Breast epithelium (tissue), 4 donors: ENCODE measurements at places on chromosomes 6 and 20.

DNA sequence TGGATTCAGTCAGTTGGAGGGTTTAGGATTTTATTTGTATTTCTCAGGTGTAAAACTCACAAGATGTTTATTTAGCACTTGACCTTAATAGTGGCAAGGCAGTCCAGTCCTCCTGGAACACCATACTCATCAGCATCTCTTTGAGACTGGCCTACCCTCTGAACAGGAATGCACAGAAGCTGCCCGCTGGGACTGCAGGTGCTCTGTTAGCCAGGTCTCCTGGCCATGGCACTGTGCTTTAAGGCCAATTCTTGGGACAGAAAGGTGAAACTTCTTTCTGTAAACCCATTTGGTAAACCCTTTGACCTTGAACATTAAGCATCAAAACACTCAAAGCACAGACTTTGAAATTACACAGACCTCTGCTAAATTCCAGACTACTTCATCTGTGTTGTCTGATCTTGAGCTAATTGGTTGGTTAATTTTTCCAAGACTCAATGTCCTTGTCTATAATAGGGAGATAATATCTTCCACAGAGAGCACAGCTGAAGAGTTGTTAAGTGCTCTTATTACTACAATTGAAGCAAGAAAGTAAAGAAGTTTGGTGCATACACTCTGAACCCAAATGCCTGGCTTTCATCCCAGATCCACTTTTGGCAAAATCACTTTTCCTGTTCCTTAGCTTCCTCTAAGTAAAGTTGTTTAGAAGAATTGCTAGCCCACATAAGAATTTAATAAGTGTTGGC is 54.9 kb upstream of the NT5E start:
- DNase-seq: no peak

DNA sequence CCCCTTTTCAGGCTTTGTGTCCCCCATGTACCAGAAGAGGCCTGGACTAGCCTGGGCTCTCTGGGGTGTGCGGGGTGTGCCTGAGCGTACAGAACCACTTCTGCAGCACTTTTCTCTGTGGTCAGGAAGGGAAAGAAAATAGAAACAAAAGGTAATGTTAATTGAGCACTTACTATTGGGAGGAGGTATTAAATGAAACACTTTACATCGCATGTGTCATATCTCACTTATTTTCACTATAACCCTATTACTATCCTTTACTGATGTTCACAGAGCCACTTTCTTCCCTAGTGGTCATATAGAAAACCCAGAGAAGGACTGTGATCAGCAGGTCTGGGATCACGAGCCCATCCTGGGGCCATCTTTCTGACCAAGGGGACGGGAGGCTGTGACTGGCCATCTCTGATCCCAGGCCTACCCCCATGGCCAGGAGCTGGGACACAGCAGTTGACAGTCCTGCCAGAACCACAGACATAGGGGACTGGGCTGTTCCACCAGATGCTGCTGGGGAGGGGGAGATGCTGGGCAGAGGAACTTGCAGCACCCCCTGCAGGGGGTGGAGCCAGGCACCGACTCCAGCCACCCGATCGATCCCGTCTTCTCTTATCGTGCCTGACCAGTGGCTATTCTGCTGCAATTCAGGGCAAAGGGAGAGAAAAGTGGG is 107.6 kb downstream of the VEGFA start:
- DNase-seq: no peak

- DNase-seq: no peak
These were observed 312.0 kb downstream of the ALDH8A1 start for GRCh38 chr6:134637847-134638437.

GRCh38 chr6:100881707-100882040 is 545 bp upstream of the ASCC3 start:
- DNase-seq: no peak

GRCh38 chr6:133396984-133397348 is 155.8 kb downstream of the EYA4 start:
- no peak for DNase-seq

DNA sequence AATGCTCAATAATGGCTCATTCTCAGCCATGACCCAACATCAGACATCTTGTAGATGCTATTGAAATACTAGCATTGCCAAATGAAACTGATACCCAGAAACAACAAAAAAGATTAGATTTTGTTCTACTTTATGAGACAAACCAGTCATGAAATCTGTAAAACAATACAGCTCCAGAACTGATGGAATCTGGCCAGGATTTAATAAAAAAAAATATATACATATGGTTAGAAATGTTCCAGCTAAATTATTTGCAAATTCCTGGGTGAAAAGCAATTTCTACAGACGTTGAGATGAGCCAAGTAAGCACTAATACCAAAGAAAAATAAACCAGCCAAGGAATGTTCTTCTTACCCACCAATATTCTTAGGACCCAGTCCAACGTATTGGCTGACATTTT is 201.3 kb downstream of the EPHA7 start:
- DNase-seq: no peak

- DNase-seq: peak; percentile 41
These were observed 1.9 kb downstream of the JARID2 start for GRCh38 chr6:15247500-15248450.

- no peak for DNase-seq
These were observed 21.3 kb upstream of the CEP85L start for GRCh38 chr6:118672678-118673077.

DNA sequence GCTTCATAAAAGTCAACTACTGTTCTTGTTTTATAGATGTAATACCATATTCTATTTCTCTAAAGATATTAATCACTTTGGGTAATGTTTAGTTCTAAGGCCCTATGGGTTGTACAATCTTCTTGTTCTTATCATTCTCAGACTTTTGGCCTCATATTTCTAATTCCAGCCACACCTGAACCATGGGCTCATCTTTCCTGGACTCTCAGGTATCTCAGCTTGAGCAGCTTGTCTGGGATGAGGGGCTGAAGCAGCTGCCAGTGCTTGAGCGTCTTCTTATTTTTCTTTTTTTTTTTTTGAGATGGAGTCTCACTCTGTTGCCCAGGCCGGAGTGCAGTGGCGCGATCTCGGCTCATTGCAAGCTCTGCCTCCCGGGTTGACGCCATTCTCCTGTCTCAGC is 150.2 kb downstream of the KIF6 start:
- DNase-seq: no peak

- peak; percentile 34 for DNase-seq
These were observed 10.9 kb downstream of the ZNF217 start for GRCh38 chr20:53582574-53583351.

- DNase-seq: no peak
These were observed 28.4 kb upstream of the RNF24 start for GRCh38 chr20:4043796-4044195.

GRCh38 chr6:142740449-142740848 is 204.5 kb downstream of the HIVEP2 start:
- no peak for DNase-seq

- no peak for DNase-seq
These were observed 136.0 kb downstream of the FNDC1 start for GRCh38 chr6:159305159-159305558.

DNA sequence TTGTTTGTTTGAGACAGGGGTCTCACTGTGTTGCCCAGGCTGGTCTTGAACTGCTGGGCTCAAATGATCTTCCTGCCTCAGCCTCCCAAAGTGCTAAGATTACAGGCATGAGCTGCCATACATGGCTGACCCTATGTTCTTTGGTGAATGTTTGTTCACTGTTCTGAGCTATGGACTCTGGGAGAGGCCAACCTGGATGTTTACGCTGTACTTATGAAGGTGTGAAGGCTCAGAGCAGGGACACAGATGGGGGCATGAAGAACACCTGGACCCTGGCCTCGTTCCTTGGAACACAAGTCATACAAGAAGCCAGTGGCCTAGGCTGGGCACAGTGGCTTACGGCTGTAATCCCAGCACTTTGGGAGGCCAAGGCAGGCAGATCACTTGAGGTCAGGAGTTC is 21.1 kb upstream of the CD24 start:
- no peak for DNase-seq

DNA sequence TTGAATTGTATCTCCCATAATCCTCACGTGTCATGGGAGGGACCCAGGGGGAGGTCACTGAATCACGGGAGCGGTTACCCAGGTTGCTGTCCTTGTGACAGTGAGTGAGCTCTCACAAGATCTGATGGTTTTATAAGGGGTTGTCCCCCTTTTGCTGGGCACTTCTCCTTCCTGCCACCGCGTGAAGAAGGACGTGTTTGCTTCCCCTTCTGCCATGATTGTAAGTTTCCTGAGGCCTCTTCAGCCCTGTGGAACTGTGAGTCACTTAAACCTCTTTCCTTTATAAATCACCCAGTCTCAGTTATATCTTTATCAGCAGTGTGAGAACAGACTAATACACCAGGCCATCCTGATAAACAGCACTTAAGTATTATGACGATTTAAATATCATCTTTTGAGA is 9.0 kb upstream of the MRGBP start:
- no peak for DNase-seq

DNA sequence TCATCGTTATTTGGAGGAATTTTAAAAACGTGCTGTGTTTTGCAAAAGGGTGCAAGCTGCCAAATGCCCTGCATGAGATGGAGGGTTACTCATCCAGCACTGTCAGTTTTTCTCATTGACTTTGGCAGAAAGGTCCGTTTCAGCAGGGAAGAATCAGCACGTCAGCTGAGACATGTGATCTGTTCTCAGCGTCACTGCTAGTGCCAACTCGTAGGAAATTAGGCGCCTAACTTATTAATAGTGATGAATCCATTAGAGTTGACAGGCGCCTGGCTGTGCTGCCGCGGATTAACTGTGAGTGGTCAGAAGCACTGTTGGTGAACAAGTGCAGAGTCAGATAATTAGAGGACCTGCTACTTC is 175.5 kb upstream of the FOXQ1 start:
- DNase-seq: peak; percentile 22

DNA sequence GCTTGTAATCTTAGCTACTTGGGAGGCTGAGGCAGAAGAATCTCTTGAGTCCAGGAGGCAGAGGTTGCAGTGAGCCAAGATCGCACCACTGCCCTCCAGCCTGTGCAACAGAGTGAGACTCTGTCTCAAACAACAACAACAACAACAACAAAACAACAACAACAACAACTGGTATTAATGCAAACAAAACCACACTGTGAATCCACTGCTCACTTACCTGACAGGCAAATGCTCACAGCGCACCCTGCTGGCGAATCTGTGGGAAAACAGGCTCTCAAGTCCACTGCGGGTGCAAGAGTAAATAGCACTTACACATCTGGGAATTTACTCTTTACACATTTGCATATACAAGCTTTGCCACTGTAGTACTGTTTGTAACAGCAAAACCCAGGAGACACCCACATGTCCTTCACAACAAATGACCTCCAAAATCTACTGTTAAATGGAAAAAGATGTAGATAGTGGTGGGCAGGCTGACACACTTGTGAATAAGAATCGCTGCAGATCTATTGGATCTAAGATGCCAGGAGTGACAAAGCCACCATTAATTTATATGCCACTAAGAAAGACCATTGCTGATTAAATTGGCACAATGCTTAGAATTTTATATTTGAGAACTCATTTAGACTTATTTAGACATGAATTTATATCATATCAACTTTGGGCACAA is 29.3 kb downstream of the NSFL1C start:
- DNase-seq: peak; percentile 68

GRCh38 chr6:16354692-16355091 is 116.3 kb downstream of the GMPR start:
- DNase-seq: no peak

- DNase-seq: no peak
These were observed 51.3 kb upstream of the GLP1R start for GRCh38 chr6:38997128-38997761.

- DNase-seq: no peak
These were observed 59.3 kb downstream of the TBC1D7 start for GRCh38 chr6:13268913-13269518.

- DNase-seq: no peak
These were observed 384.4 kb downstream of the EPM2A start for GRCh38 chr6:145350928-145351327.

GRCh38 chr6:67896476-67896875 is 738.6 kb upstream of the ADGRB3 start:
- no peak for DNase-seq

- DNase-seq: peak; percentile 48
These were observed 2.8 kb downstream of the RAET1E start for GRCh38 chr6:149895048-149895590.
